Activated CD8-positive, alpha-beta T cell treated with anti-CD3 and anti-CD28 coated beads for 36 hours (primary cell): ENCODE measurements at places on chromosomes 2 and 18.

DNA sequence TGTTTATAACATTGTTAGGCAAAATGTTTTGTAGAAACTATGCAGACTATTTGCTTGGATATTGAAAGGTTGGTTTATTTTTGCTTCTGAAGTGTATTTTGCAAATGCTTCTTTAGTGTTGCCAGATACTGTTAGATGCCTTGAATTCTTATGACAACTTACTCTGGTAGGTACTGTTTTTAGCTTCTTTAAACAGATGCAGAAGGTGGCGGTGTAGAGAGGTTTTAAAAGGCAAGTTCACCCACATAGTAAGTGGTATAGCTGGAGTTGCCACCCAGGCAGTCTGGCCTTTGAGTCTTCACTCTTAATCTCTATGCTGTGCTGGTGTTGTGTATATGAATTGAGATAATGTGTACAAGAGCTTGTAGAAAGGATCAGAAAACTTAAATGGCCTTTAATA lies 3.6 kb downstream of the PCYOX1 start:
- peaks cover 44% of the 10 kb centered on the region for H3K4me1 ChIP-seq
- no peaks in the 10 kb centered on the region for H3K27me3 ChIP-seq
- peaks cover 13% of the 10 kb centered on the region for H3K36me3 ChIP-seq
- no peak for DNase-seq
- H3K27ac ChIP-seq: no peak overlapping the region
- no peak overlapping the region for H3K4me3 ChIP-seq

- H3K27ac ChIP-seq: no peak overlapping the region
- DNase-seq: no peak
- no peaks in the 10 kb centered on the region for H3K4me1 ChIP-seq
- no peaks in the 10 kb centered on the region for H3K36me3 ChIP-seq
- H3K27me3 ChIP-seq: no peaks in the 10 kb centered on the region
- no peak overlapping the region for H3K4me3 ChIP-seq
Measured at GRCh38 chr2:186099826-186100225, 361.2 kb downstream of the FSIP2 start.

GRCh38 chr2:111024496-111024895 lies 96.2 kb upstream of the BCL2L11 start:
- no peak overlapping the region for H3K4me3 ChIP-seq
- H3K27ac ChIP-seq: no peak overlapping the region
- no peaks in the 10 kb centered on the region for H3K36me3 ChIP-seq
- peaks cover 4% of the 10 kb centered on the region for H3K4me1 ChIP-seq
- no peak for DNase-seq

GRCh38 chr2:198994678-198995077 lies 463.1 kb downstream of the SATB2 start:
- no peak for DNase-seq
- H3K27ac ChIP-seq: no peak overlapping the region
- H3K36me3 ChIP-seq: no peaks in the 10 kb centered on the region
- no peaks in the 10 kb centered on the region for H3K4me1 ChIP-seq
- no peaks in the 10 kb centered on the region for H3K27me3 ChIP-seq

- no peak for DNase-seq
- H3K27ac ChIP-seq: no peak overlapping the region
- no peaks in the 10 kb centered on the region for H3K4me1 ChIP-seq
- no peaks in the 10 kb centered on the region for H3K36me3 ChIP-seq
Measured at GRCh38 chr2:176691471-176691870, 422.2 kb downstream of the MTX2 start.
